Natural killer cell (primary cell): ENCODE measurements at places on chromosomes 3 and 15. TPM values are rescaled to one million over a fixed set of nuclear protein-coding genes. Genes with fewer than 3 reads are reported as not detected.

GOLGA6B gene
- total RNA-seq: not detected

MAP4 gene
- total RNA-seq: 97.1 TPM

DNA sequence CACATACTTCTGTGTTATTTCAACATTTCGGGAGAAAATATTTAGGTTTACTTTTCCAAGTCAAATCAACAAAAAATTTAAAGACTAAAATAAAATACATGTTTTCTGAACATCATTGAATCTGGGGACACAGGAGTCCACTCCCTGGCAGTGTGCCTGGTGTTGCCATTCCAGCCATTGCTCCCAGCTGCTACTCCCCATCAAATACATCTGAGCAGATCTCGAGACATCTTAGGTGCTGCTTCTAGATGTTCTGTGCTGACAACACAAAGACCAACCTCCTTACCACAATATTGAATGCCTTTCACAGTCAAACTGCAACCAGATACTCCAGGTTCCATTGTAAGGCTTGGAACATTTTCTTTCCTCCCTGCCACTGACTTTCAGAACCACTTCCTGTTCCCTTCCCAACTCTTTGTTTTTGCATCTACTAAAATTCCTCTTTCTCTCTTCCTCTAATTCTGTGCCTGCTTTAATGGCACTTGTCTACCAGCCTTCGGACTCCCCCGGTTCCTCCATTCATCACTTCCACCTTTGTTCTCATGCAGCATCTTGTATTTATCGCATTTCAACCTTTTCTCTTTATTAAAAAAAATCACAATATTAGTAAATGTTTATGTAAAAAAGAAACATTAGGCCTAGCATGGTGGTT is 81.1 kb upstream of the SLC4A7 start:
- DNase-seq: no peak

- no peak for DNase-seq
Measured at GRCh38 chr3:191882289-191882688, 421.3 kb downstream of the PYDC2 start.
